Naive thymus-derived CD8-positive, alpha-beta T cell (primary cell): ENCODE measurements at places on chromosomes 3 and 15.

DNA sequence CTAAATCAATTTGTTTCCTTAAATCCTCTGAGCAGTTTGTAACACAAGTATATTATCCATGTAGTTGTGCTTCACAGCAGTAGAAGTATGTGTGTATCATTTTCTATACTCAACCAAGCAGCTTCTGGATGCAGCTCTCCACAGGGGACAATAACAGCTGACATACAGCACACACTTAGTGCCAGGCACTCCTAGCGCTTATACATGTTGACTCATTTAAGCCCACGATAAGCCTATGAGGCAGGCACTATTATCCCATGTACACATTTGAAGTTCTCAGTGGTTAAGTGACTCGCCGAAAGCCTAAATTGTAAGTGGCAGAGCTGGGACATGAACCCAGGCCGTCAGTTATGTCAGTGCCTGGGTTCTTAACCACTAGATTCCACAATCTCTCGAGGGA is 20.3 kb upstream of the LPP start:
- no peak for DNase-seq

GRCh38 chr3:31815631-31816440 is 165.2 kb downstream of the OSBPL10 start:
- no peak for DNase-seq

DNA sequence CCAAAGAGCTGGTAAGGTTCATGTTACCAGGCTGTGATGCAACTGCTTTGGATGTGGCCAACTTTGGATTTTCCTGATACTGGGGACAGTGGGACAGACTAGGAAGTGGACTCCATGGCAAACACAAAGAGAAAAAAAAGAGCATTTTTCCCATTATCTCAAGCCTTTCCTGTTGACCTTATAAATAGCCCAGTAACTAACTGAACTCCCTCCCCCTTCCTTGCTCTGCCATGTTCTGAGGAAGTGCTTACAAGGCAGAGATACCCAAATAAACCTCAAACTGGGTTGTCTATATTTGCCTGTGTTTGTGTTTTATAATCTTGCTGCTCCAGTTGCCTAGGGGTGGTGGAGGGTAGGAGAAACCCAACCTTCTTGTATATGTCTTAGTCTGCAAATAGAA is 27.3 kb upstream of the SLC9A9 start:
- DNase-seq, result no peak

DNA sequence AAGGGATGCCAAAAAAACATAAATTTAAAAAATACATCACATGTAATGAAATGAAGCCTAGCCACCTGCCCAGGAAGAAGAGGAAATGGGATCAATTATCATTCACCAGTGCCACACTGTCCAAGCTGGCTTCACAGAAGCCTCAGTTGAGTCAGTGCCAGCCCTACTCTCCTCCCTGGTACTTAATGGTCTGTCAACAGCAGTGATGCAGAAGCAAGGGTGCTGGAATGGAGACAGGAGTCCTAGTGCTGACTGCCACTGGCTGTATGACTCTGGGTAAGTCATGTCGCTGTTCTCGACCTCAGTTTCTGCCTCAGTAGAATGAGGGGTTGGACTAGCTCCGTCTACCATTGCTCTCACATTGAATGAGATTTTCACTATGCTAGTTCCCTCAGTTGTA is 78.5 kb upstream of the LARS2 start:
- no peak for DNase-seq

DNA sequence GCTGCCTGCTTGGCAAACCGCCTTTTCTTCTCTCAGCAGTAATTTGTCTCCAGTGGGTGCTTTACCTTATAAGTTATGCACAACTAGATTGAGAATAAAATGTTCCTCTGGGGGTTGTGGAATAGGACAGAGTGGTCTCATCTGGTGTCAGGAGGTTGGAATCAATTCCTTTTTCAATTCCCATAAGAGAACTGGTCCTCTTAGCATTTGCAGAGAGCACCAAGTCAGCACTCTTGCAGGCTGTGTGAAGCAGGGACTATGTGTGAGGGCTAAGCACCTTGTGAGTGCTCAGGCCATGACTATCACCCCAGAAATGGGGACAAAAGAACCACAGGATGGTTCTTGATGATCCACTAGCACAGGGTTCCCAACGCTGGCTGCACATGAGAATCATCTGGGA is 163.6 kb upstream of the UMPS start:
- no peak for DNase-seq

DNA sequence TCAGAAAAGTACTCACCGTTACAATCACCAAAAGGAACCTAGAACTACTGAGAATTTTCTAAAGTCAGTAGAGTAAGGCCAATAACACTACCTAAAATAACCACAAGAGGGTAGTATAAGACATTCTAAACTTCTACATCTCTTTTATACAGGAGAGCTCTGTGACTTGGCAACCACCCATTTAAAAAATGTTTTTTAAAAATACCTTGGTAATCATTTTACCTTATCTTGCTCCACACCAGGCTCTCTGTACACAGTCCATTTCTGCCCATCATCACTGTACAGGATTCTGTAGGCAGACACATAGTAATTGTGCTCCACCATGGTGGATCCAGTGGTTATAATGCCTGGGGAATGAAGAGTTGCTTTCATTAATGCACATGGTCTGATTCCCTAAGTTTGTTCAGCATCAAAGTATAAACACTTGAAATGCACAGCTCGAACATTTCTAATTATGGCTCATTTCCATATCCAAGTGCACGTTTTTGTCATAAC is 54.5 kb downstream of the ST3GAL6 start:
- no peak for DNase-seq

GRCh38 chr15:45179221-45179985 is 8.4 kb downstream of the SHF start:
- no peak for DNase-seq

GRCh38 chr3:9408546-9408945 is 11.1 kb downstream of the SETD5 start:
- DNase-seq, result no peak

DNA sequence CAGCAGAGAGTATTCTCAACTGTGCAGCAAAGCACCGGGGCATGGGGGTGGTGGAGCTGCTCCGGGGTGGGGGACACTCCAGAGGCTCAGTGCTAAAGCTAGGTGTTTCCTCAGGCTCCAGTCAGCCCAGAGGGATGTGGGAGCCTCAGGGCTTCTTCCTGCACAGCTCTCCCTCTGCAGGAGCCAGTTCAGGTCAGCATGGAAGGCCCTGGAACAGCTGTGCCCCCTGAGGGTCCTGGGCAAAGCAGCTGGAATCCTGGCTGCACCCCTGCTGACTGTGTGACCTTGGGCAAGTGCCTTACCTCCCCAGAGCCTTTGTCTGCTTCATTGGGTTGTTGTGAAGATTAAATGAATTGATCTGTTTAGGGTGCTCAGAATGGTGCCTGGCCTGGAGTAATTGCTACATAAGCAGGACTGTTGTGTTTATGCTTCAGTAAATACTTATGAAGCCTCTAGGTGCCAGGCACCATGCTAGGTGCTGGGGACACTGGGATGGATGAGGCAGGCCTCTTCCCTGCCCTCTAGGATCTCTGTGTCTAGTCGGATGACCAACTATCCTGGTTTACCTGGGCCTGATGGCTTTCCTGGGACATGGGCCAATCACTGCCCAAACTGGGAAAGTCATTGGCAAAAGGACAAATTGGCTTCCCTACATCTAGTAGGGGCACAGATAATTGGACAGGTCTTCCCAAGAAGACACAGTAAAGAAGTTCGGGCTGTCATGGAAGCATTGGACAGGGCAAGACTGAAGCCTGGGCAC is 64.2 kb upstream of the LCTL start:
- no peak for DNase-seq

DNA sequence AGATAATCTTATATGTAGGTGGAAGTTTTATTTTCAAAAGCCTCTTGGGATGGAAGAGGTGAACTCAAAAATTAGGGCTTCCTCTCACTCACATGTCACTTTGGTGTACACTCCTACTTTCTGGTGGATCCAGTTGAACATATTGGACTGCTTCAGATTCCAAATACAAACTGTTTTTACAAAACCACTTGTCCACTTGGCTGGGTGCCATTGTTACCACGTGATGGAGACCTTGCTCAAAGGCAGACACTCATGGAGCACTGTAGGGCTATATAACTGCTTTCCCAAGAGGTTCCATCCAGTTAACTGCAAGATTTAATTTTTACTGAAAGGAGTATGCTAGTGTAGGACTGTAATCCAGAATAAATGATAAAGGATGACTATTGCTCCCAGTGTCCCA is 307.0 kb downstream of the EPHA6 start:
- no peak for DNase-seq

GRCh38 chr3:81743096-81744025 is 18.1 kb downstream of the GBE1 start:
- DNase-seq, result no peak

DNA sequence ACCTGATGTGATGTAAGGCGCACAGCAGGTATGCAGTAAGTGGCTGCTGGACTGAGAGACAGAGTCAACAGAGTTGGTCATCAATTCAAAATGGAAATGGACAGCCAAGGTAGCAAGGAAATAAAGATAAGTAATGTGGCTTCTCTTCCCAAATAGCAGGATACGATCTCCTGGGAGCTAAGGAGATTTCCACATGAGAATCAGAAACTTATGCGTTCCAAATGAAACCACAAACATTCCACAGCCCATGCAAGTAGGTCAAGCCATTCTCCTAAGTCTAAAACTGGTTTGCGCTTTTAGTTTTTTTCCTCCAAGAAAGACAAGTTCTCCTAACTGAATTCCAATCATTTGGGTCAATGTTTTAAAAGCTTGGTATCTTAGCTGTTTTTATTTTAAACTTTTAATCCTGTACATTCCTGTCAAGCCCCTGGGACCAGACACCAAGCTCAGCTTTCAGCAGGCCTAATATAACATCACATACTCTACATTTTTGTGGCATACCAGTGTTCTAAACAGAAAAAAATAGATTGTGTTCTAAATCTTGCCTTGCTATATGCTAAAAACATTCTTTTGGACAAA is 73.7 kb upstream of the TSPAN3 start:
- DNase-seq, result no peak

GRCh38 chr3:42368861-42369260 is 41.5 kb downstream of the LYZL4 start:
- no peak for DNase-seq

- no peak for DNase-seq
Measured at GRCh38 chr3:14988988-14989394, 41.6 kb downstream of the NR2C2 start.

DNA sequence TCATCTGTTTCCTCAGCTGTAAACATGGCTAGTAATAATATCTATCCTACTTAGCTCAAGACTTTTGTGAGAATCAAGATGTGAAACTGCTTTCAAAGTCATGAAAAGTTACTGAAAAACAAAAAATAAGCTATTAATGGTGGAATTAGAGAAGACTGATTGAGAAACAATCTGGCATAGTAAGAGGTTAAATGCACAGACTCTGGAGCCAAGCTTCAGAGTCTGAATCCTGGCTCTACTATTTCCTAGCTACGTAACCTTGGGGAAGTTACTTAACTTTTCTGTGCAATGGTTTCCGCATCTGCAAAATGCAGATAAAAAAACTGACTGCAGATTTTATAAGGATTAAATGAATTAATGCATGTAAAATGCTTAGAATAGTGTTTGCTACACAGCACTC is 28.8 kb downstream of the LRRFIP2 start:
- DNase-seq, result no peak

DNA sequence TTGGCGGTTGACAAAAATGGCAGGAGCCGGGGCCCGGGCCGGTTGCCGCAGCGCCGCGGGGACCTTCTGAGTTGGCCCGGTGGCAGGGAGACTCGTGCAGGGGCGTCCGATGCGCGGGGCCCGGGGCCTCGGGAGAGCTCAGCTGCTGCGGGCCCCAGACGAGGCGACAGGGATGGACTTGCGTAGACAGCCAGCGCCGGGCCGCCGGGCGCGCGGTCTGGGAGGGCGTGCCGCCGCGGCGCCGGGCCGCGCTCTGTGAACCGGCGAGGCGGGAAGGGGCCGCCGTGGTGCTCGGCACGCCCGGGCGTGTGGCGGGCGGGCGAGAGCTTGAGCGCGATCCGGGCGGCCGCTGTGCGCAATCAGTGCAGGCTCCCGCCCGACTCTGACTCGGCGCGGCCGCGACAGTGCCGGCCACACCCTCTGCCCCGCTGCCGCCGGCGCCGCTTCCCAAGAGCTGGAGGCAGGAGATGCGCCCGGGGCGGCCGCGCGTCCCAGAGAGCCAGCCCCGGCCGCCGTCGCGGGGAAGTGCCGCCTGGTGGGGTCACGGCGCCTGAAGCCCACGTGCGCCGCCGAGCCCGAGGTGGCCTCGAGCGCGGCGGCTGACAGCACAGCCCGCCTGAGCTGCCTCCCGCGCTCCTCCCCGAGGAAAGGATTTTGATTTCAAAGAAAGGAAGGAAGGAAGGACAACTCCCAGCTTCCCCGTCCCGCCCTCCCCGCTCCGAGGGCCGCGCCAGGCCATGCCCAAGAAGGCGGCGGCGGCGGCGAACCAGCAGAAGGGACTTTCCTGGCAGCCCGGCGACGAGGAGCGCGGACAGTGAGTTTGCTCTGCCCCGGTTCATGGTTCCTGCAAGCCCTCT is 657 bp downstream of the TLNRD1 start:
- DNase-seq, result peak; percentile 35

GRCh38 chr15:61003437-61004218 is 225.5 kb downstream of the RORA start:
- no peak for DNase-seq

- DNase-seq, result no peak
Measured at GRCh38 chr3:141746962-141747361, 8.9 kb downstream of the RNF7 start.

DNA sequence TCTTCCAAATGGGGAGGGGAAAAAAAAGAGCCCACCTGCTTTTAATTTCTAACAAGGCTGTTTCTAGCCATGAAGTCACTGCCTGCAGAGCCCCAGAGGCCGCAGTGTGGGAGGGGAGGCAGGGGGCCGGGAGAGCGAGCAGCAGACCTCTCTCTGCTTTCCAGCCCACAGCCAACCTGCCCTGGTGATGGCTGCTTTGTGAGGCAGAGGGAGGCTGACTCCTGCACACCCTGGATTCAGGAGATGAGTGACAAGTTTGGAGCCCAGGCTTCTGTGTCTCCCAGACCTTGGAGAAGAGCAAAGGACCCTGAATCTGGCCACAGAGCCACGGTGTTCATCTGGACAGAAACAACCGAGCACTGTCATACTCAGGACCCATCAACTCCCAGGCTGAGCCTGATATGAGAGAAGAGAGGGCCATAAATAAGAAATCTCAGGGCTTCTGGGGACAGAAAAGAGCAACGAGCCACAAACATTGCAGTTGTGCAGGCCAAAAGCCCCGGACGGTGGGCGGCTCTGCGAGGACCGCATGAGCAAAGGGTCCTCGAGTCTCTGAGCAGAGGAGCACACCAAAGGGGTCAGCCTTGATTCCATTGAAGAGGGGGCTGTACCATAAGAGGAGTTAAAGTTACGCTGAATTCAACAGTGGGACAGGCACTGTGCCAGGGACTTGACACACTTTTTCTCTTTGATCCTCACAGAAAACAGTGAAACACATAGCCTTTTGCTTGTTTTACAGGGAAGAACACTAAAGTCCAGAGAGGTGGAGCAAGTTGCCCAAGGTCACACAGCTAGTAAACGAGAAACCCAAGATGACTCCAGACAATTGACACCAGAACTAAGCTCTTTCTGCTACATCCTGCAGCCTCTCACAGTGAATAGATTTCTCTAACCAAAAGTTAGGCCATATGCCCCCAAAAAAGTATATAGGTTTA is 97.2 kb downstream of the SEMA5B start:
- DNase-seq, result no peak

- no peak for DNase-seq
Measured at GRCh38 chr15:66222273-66223198, 31.0 kb downstream of the MEGF11 start.
